Stimulated activated CD4-positive, alpha-beta T cell treated with anti-CD3 and anti-CD28 coated beads, Interleukin-4, amount 100 ng/mL, for 48 hours (primary cell): ENCODE measurements at places on chromosomes 4 and X.

DNA sequence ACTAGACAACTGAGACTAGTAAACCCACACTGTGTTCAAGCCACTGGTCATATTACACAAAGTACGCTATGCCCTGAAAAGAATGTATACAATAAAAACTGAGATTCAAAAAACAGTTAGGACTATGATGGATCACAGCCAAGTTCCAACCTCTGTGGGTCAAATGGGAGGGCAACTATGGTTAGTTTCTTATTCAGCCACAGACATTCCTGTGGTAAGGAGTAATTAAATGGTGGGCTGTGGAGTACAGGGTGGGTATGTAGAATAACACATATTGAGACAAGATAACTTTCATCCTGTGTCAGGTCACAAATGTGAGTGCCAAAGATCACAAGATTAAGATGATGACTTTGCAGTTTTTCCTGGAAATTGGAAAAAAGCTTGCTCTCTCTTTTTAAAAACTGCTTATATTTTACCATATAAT, 167.2 kb downstream of the NPNT start:
- DNase-seq, result no peak

GRCh38 chr4:24243641-24244040, 340.7 kb downstream of the DHX15 start:
- no peak for DNase-seq

- no peak for DNase-seq
These were observed 283.2 kb upstream of the CPEB2 start for GRCh38 chr4:14719053-14719452.

GRCh38 chr4:184854673-184855072, 28.9 kb upstream of the ACSL1 start:
- DNase-seq, result no peak

- no peak for DNase-seq
These were observed 8.9 kb upstream of the HAND2 start for GRCh38 chr4:173538909-173539445.

GRCh38 chr4:109155084-109155483, 147.4 kb downstream of the COL25A1 start:
- no peak for DNase-seq

GRCh38 chr4:30413915-30414314, 306.3 kb upstream of the PCDH7 start:
- no peak for DNase-seq

- DNase-seq, result peak; percentile 63
These were observed 5.6 kb upstream of the KANTR start for GRCh38 chrX:53088136-53088974.

GRCh38 chr4:111717921-111718320, 427.3 kb upstream of the FAM241A start:
- no peak for DNase-seq

DNA sequence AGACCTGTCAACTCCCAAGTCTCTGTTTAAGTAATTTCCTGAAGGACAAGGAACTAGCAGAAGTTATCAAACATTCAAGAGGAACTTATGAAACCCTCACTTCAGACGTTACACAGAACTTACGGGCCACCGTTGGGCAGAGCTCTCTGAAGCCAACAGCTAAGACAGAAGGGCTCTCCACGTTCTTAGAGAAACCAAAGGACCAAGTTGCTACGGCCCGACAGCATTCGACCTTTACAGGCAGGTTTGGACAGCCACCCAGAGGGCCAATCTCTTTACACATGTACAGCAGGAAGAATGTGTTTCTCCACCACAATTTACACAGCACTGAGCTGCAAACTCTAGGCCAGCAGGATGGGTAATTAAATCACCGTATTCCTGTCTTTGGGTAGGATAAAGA, 705.1 kb upstream of the GRID2 start:
- no peak for DNase-seq

DNA sequence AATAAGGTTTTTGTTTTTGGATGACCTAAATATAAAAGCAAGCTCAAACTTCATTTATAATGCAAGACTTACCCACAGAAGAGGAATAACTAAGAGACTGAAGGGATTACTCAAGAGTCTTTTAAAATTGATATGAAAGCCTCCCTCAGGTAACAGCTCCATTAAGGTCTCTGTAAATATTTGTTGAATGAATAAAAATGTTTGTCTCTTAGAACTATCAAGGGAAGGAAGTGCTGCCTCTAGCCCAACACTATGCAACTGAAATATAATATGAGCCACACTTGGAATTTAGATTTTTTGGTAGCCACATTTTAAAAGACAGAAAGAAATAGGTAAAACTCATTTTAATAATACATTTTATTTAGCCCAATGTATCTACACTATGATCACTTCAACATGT, 127.8 kb downstream of the SH3RF1 start:
- DNase-seq, result no peak

- DNase-seq, result no peak
These were observed 348.3 kb downstream of the ARHGAP24 start for GRCh38 chr4:85823295-85823694.

DNA sequence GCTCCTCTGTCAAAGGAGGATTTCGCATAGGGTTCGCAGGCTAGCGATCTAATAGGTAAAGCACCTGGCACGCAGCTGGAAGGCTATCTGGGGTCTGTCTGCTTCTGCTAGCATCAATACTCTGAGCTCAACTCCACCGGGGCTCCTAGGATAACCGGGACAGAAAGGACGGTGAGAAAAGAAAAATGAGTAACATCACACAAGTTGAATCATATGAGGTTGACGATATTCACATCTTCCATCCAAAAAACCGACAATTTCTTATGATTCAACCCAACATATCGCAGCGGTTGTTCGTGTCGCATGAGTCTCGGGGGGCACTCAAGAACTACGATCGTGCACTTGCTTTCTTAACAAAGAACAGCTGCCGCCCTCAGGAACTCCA, 1.8 kb downstream of the PROM1 start:
- no peak for DNase-seq

GRCh38 chr4:102734591-102735385, 26.0 kb downstream of the MANBA start:
- DNase-seq, result peak; percentile 3

DNA sequence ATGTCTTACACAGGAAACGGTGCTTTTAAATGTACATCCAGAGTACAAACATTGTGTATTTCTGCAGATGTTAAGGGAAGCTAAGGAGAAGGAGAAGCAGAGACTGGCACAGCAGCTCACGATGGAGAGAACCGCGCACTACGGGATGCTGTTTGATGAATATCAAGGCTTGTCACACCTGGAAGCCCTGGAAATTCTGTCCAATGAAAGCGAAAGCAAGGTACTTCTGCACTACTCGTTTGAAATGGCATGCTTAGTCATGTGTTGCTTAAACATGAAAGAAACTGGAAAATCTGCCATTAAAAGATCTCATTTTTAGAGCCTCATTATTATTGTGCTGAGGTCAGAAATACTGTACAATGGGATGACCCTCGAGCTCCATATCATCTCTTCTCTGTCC, 47.2 kb downstream of the FAM114A1 start:
- no peak for DNase-seq

GRCh38 chr4:144970597-144970996, 127.4 kb downstream of the ANAPC10 start:
- no peak for DNase-seq

DNA sequence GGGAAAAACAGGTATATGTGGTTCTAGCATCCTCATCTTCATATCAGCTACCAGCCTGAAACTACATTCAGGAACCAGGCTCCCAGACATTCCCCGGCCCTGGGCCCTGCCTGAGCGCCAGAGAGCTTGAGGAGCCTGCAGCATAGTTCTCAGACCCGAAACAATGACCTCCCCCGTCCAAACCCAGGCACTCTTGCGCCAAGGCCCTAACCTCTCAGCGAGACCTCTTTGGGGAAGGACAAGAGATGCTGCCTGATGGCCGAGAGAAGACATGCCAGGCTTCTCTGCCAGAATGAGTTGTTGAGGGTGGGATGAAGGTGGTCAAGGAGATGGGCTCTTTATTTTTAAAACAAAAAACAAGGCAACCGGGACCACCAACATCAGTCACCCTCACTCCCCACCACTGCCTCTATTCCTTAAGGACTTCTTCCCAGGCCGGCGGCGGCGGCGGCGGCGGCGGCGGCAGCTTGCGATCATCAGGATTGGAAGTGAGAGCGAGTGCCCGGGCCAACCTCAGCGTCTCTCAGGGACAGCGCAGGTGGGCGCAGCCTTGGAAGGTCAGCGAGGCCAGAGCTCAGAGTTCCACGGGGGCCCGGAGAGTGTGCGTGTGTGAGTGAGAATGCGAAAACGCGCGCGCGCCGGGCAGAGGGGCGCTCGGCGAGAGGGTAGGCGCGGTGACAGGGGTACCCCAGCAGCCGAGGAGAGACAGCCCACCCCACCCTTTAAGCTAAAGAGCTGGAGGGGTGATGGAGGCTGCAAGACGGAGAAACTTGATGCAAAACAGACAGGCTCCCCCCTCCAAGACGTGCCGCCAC, 601 bp downstream of the INPP4B start:
- no peak for DNase-seq

GRCh38 chrX:132022198-132022966, 720 bp upstream of the STK26 start:
- DNase-seq, result no peak

DNA sequence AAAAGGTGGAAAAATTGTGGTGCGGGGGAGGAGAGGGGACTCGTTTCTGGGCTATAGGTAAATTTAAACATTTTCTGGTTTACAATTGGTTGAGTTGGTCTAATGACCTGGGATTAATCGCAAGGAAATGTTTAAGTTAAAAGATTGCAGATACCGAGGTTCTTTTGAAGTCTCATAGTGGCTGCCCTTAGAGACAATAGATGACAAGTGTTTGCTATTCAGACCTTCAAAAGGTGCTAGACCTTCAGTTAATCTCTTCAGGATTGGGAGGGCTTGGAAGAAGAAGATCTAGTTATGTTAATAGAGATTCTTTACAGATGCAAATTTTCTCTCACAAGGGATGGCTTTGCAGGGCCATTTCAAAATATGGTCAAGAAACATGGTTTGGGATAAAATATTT, 2286.1 kb upstream of the AGA start:
- DNase-seq, result no peak

DNA sequence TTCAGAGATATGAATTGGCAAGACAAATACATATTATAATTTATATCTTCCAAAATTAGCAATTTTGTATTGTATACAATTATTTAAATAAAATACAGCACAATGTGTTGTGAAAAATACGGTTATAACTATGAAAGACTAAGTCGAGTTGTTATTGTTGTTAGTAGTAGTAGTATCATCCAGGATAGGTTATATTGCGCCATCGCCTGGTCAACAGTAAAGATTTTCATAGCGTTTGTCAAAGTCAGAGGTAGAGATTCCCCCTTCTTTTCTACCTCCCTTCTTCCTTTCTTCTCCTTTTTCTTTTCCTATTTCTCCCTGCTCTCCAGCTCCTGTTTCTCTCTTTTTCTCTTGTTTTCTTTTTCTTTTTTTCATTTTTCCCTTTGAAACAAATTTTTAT, 499.1 kb upstream of the EPHA5 start:
- DNase-seq, result no peak

DNA sequence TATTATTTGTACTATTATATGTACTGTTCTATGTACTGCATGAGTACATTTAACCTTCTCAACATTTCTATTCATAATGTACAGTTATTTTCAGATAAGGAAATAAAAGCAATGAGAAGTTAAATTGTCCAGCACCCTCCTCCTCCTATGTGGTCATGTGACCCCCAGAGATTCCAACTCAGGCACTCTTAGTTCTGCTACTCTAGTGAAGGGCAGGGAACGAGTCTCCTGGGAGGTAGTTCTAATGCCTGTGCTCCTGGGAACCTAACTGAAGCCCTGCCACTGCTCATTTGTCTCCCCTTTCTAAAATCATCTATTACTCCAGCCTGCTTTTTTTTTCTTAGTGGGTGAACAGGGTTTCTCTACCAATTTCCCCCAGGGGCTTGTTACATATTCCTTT, 105.9 kb upstream of the GPRIN3 start:
- no peak for DNase-seq

GRCh38 chr4:5755161-5755560, 44.2 kb downstream of the EVC start:
- DNase-seq, result no peak

DNA sequence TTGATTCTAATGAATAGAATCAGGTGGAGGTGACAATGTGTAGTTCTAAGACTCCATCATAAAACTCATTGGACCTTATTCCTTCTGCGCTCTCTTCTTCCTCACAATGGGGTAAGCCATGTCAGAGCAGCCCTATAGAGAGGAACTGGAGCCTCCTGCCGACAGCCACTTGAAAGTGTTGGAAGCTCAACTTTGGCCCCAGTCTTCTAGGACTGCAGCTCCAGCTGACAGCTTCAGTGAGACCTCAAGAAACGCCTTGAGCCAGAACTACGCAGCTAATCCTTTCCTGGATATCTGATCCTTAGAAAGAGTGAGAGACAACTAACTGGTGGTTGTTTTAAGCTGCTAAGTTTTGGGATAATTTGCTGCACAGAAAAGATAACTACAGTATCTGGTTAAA, 22.1 kb upstream of the ADH7 start:
- no peak for DNase-seq

GRCh38 chrX:153400146-153401132, 711 bp downstream of the PNMA6E start:
- peak; percentile 64 for DNase-seq

DNA sequence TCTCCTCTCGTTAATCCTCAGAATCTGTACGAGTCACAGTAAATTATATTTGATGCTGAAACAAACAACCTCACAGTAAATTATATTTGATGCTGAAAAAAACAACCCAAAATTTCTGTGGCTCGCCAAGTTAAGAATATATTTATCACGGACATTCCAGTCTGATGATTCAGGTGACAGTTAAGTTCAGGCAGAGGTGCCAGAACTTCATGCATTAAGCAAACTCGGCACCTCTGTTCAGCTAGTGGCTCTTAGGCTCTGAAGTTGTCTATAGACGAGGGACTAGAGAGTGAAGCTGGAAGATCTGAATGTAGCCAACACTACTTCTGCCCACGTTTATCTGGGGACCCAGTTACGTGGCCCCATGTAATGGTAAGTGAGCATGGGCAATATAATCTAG, 132.2 kb upstream of the AGA start:
- DNase-seq, result no peak

DNA sequence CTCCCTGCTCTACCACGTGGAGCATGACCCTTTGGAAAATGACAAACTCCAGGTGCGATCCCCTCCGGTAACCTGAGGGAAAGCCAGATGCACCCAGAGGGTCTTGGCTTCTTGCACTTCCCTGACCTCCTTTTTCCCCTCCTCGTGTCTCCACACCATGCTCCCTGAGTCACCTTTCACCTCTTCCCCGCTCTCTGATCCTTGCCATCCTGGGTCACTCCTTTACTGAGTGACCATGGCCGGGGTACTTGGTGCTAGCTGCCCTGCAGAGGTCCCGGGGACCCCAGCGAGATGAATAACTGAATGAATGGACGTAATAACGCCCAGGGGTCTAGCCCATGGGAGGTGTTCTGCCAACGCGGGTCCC, 401 bp upstream of the ZFP92 start:
- DNase-seq, result no peak

DNA sequence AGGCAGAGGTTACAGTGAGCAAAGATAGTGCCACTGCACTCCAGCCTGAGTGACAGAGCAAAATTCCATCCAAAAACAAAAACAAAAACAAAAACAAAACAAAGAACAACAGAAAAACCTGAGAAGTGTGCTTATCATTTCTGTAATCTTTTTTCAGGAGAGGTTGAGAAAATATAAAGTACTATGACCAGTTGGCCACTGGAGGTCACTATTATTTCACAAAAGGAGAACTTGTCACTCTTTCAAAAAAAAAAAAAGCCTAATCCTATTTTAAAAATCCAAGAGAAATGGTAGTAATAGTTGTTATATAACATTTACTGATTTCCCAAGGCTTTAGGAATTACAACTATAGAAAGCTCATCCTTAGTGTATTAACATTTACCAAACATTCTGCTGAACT, 24.9 kb upstream of the RNF150 start:
- DNase-seq, result no peak
